Activated naive CD8-positive, alpha-beta T cell treated with anti-CD3 and anti-CD28 coated beads, Interleukin-2, amount 10 ng/mL, durations not matched to agents 7 days and 5 days (primary cell): ENCODE measurements at places on chromosomes 2 and 18. TPM values are rescaled to one million over a fixed set of nuclear protein-coding genes. Genes with fewer than 3 reads are reported as not detected.
A peak's percentile ranks its signal among the peaks of the same experiment; 100 is the strongest.

CRYBA2 gene
- total RNA-seq, result not detected

- no peak for DNase-seq
Observed at GRCh38 chr2:31258351-31258750, 24.4 kb downstream of the EHD3 start.

- no peak for DNase-seq
Observed at GRCh38 chr18:10354241-10354811, 100.1 kb upstream of the APCDD1 start.

DNA sequence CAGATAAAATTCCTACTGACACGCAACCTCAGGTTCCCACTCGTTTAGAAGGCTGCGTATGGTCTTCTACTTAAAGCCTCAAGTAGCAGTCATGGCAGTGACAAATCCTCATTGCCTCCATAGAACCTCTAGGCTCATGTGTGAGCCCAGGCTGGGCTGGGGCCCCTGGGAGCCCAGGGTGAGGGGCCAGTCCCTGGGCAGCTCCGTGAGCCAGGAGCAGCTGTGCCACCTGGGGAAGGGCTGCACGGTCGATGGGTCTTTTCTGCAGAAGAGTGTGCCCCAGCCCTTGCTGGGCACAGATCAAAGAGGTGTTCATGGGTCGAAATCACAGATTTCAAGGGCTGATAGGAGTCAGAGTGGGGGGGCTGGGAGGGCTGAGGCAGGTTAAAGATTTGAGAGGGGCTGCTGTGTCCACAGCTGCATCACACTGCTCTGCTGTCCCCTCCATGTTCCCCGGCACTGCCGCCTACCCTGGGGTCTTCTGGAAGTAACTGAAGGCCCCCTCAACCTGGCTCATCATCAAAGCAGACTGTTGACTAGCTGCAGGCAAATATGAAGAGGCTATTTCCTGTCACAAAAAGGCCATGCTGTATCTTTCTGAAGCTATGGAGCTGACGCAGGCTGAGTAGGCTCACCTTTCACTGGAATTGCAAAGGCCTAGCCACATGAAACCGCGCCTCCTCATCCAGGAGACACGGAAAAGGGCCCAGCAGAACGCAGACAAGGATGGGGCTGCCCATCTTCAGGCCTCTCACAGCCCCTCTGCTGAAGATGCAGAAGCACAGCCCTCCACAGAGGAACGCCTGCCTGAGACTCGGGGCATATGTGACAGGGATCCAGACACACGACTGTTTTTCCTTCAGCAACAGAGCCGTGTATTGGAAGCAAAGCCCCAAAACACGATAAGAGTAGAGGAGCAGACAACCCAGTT lies 35.7 kb upstream of the ALPP start:
- peak; percentile 17 for DNase-seq

SOX11 gene
- total RNA-seq, result not detected

DNA sequence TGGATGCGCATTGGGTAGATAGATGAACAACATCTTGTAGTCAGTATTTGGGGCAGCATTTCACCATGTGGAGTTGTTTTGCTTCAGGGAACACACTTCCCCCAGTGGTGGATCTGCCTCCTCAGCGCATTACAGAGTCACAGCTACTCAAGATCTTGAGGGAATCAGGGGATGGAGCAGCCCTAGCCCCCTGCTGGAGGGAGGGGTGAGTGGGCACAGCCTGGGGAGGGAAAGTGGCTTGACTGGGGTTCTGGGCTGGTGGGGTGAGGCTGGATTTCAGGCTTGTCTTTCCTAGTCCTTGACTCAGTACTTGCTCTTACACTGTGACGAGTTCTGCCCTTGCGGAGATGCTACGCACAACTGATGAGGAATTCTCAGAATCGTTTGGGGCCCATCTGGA lies 271.0 kb upstream of the HS6ST1 start:
- DNase-seq, result no peak

DNA sequence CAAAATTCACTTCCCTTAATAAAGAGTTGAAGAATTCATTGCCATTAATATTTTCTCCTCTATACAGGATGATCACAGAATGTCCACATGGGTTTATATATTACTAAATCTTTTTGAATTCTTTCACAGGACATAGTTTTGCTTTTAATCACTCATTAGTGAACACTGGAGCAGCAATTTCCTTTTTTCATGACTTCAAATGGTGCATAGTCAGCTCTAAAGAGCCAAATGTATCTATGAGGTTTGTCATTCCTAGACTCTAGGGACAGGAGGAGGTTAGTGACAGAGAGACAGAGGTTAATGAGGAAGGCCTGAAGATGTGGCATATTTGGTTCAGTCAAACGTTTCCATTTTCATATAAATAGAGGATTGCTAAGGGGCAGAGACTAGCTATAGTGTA lies 111.8 kb downstream of the FSHR start:
- DNase-seq, result no peak

GRCh38 chr2:111091811-111092211 lies 28.9 kb upstream of the BCL2L11 start:
- no peak for DNase-seq

SCN3A gene
- not detected for total RNA-seq

GRCh38 chr18:72468021-72468710 lies 76.0 kb downstream of the CBLN2 start:
- DNase-seq, result no peak

SIX2 gene
- total RNA-seq, result not detected

GCFC2 gene
- total RNA-seq, result 20.0 TPM

CNTNAP5 gene
- not detected for total RNA-seq

- DNase-seq, result no peak
Observed at GRCh38 chr18:33239298-33239697, 201.2 kb downstream of the CCDC178 start.

LRP2 gene
- 0.40 TPM for total RNA-seq

- no peak for DNase-seq
Observed at GRCh38 chr2:70094171-70094977, 7.1 kb downstream of the PCBP1 start.

- DNase-seq, result no peak
Observed at GRCh38 chr2:229376866-229377265, 105.8 kb upstream of the PID1 start.

- no peak for DNase-seq
Observed at GRCh38 chr2:45754131-45755010, 102.9 kb downstream of the PRKCE start.

DNA sequence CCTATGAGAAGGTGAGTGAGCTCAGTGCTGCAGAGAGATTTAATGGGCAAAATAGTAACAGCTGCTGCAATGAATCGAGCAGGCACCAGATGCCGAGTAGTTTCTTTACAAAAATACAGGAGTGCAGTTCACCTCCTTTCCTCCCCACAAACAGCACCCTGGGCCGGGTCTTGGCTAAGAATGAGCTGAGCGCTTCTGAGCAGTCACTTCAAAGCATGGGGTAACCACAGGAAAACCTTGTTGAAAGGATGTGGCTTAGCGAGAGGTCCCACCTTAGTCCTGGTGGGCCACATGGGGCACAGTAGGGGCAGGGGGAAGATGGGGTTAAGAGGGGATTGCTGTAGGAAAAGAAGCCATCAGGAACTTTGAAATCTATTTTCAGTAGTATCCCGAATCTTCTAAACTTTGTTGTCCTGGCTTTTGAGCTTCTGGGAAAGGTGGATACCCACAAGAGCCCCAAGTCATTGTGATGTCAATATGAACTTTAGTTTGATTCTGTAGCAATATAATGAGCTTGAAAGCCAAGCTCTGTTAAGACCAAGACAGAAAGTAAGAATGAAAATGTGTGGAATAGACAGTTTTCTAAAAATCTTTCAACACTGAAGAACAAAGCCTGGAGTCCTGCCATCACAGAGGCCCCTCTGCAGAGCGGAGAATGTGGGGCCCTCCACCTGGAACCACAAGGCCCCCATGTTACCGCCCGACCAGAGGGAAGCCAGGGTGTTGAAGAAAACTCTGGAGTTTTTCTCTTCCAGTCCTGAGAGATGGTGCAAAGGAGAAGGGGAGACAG lies 101.0 kb upstream of the ZNF236 start:
- DNase-seq, result peak; percentile 74

DNA sequence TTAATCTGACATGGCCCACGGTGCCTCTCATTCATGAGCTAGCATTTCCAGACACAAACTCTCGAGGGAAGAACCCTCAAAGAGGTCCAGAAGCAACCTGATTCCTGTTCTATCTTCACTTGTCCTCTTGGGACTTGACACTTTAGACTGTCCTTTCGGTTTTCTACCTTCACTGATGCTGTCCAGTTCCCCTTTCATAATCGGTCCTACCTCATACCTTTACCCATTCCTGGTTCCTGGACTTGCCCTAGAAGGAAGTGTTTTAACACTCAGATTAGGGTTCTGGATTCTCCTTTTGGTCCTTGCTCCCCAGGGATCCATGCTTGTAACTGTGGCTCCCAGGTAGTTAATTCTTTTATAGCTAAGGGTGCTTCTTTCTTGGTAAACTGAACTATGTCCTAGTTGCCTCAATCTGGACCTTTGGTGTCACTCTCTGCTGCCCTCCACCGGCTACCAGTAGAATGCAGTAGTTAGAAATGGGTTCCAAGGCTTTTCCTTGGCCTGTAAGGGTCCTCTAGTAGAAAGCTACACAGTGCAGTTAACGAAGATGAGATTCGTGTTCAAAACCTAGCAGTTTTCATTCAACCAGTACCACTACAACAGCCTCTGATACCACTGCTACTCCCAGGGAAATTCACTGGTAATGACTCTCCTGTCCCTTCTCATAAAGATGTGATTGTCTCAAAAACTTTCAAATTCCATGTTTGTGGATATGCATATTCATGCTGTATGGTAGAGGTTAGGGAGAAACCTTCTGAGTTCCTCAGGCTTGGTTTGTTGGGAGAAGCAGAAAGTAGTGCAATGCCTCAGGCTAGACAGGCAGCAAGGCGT lies 178.1 kb upstream of the CYP26B1 start:
- no peak for DNase-seq

ARHGAP15 gene
- total RNA-seq, result 141 TPM

DNA sequence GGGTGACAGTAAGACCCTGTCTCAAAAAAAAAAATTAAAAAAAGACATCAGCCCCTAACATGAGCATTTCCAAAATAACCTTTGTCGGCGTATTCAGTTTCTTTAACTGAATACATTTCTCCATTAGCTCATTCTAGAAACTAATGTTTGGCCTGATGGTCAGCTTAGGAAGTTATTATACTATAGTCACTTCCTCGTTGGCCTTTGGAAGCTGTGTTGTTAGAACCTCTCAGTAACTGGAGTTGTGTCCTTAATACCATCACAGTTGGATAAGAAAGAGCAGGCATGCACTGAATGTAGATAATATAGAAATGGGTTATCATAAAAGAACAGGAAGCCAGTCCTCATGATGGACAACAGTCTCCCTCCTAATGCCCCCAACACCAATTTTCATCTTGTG lies 112.8 kb downstream of the ANTXR1 start:
- no peak for DNase-seq

DNA sequence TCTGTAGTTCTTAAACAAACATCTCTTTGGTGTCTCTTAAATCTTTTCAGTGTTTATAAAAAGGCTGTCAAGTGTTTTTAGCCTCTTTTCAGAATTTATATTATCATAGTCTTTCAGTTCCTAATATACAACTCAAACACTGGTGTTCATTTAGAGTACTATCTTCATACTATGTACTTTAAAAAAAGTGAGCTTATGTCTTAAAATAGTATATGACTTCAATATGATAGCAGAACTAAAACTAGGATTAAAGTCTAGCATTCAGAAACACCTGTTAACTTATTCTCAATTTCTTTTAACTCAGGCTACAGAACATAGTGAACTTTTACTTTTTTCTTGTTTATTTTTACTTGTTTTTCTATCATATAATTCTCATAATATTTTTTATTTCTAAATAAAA lies 14.7 kb upstream of the IKZF2 start:
- no peak for DNase-seq

MOCOS gene
- 0.19 TPM for total RNA-seq

GRCh38 chr2:100895402-100895801 lies 75.5 kb downstream of the NPAS2 start:
- DNase-seq, result no peak

- peak; percentile 84 for DNase-seq
Observed at GRCh38 chr18:12327510-12328178, 19.6 kb downstream of the TUBB6 start.

DNA sequence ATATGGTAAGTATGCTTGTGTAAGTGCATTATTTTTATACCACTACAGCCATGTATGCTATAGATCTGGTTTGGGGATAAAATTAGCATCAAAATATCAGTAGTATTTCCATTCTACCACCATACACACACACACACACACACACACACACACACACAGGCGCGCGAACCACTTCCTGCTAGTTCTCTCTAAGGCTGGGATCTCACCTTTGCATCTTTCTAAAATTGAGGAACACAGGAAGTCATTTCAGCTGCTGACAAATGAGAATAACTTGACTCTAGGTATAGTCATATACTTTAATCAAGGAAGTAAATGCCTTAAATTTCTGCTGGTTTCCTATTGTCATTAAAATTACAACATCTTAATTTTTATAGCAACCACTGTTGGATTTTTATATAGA lies 72.5 kb downstream of the RBM43 start:
- peak; percentile 41 for DNase-seq

GRCh38 chr2:205889114-205889513 lies 196.9 kb downstream of the INO80D start:
- no peak for DNase-seq

- DNase-seq, result no peak
Observed at GRCh38 chr18:49520661-49521145, 33.7 kb upstream of the C18orf32 start.

GRCh38 chr2:57990118-57990725 lies 56.4 kb upstream of the VRK2 start:
- no peak for DNase-seq

- DNase-seq, result no peak
Observed at GRCh38 chr2:240644171-240644651, 18.9 kb downstream of the GPR35 start.

ACVR1C gene
- 2.0 TPM for total RNA-seq

SLC30A3 gene
- 0.34 TPM for total RNA-seq

CYP27A1 gene
- 3.0 TPM for total RNA-seq

GRCh38 chr2:128801576-128801975 lies 482.9 kb upstream of the HS6ST1 start:
- DNase-seq, result no peak

GRCh38 chr2:105802587-105802986 lies 57.9 kb downstream of the NCK2 start:
- no peak for DNase-seq

GRCh38 chr2:19711470-19712372 lies 190.1 kb downstream of the TTC32 start:
- DNase-seq, result no peak

DNA sequence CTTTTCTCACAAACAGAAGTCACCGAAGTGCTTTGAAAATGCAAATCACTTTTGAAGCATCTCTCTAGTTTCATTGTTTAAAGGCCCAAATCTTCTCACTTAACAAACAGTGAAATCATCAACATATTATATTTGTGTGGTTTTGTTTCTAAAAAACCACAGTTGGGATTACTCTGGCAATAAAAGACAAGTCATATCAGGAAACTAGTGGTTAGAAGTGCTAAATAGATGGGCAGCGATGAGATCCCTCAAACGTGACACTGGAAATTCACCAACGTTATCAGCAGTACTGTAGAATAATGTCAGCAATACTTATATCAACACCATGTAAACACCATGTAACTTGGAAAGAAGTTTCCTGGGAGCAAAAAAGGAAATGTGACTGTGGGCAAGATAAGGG lies 893.5 kb downstream of the SUCLG1 start:
- no peak for DNase-seq

GRCh38 chr2:26612034-26612433 lies 29.1 kb downstream of the CIB4 start:
- DNase-seq, result no peak

DPYSL5 gene
- total RNA-seq, result not detected

TUBA4B gene
- total RNA-seq, result not detected

- DNase-seq, result no peak
Observed at GRCh38 chr2:127873707-127874303, 12.0 kb downstream of the AMMECR1L start.

- DNase-seq, result no peak
Observed at GRCh38 chr2:83850071-83850725, 608.9 kb downstream of the SUCLG1 start.
